ENCODE measurements at places on chromosomes 16 and 17.

DNA sequence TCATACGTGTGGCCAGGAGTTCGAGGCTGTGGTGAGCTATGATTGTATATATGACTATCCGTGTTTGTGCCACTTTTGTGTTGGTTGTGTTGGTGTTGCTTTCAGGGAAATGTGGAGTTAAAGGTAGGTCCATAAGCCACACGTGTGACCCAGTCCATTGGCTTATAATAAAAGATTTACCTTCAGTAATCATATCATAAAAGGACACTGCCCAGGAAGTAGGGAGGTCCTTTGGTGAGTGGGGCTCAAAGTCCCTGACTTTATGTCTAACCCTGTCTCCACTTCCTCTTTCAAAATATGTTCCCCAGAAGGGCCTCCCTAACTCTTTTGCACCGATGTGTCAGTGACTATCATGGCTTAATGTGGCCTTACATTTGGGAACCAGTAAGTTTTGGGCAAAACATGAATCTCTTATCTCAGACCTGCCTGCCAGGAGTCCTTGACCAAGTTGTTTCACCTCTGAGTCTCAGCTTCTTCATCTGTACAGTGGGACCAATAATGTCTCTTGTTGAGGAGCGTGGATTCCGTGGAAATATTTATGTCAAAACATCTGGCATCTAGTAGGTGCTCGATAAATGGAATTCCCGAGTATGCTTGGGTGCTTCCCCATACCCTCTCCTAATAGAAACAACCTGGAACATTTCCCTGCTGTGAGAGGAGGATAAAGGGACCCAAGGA is 4.8 kb downstream of the TNP2 start:
- DNase-seq = no peak

GRCh38 chr16:4682616-4683254 is 10.6 kb upstream of the NUDT16L1 start:
- DNase-seq = no peak

GRCh38 chr16:21653571-21653970 is 1.2 kb upstream of the IGSF6 start:
- DNase-seq = no peak

- no peak for DNase-seq
Measured at GRCh38 chr17:34991606-34992005, 11.3 kb downstream of the LIG3 start.

DNA sequence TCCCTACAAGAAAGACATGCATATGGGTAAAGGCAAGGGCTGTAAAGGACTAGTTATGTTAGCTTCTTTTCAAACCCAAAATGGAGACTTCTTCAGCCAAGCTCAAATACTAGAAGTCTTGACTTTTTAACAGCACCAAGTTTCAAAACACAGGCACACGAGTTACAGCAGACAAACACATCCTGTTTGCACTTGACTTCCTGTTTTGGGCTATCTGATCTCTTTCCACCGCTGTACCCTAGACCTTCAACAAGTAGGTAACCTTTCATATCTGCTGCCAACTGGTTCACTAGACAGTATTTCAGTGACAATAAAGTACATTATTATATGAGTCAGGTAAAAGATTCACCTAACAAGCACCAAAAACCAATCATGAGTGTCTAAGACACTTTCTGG is 12.3 kb downstream of the RFFL start:
- DNase-seq = peak; percentile 61

- no peak for DNase-seq
Measured at GRCh38 chr17:82574041-82574440, 54.5 kb downstream of the FOXK2 start.
